Activated T-helper 2 cell treated with anti-CD3 and anti-CD28 coated beads, Interferon-gamma antibody, Interleukin-2, Interleukin-4, amounts not matched to agents 10 μg/mL and 5 μg/mL and 100 μg/mL, durations not matched to agents 14 hours and 24 hours and 36 hours (primary cell): ENCODE measurements at places on chromosomes 6 and 20.

DNA sequence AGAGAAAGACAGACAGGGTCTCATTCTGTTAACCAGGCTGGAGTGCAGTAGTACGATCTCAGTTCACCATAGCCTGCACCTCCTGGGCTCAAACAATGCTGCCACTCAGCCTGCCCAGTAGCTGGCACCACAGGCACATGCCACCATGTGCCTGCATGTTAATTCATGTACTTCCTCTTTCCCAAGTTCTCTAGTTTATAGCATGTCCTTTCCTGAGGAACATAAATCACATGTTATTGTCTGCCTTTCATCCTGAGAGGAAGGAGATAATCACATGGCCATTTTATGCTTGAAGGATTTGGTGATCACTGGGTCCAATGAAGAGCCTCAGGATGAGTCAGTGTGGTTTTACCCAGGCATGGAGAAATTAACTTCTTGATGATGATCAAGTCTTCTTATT lies 47.9 kb downstream of the COL11A2 start:
- DNase-seq = no peak

- no peak for DNase-seq
Measured at GRCh38 chr6:35088281-35089215, 52.6 kb downstream of the TCP11 start.

DNA sequence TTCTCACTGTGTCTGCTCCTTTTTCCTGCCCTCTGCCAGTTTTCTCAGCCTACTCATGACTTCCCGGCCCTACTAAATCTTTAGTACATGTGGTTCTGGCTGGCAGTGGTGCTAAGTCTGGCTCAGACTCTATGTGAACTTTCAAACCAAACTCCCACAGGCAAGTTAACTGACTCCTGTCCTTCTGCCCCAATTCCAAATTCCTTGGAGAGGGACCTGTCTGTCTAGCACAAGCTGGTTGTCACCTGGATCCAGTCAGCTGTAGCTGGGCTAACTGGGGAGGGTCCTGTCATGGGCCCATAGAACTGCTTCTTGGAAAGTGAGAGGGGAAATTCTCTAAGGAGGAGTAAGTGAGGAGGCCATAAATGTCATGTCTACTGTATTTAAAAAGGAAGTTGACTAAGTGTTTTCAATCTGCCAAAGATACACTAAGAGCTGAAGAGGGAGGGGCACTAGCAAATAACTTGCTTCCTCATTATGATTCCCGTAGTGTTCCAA lies 240.1 kb downstream of the KCNQ5 start:
- no peak for DNase-seq

DNA sequence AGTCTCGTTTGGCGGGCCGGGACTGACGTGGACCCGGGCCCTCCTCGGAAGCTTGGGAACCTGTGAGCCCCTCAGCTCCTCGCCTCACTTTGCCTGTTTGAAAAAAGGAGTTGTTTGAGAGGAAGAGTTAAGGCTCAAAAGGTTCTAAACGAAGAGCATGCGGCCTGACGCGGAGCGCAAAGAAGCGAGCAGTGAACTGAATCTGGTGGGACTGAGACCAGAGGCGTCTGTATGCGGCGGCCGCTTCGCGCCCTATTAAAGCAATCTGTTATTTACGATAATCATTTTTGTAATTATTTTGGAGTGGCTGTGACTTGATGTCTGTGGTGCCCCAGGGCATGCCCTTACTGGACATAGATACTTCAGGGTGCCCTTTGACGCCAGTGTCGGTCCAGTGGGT lies 3.3 kb upstream of the TFAP2C start:
- DNase-seq = no peak

DNA sequence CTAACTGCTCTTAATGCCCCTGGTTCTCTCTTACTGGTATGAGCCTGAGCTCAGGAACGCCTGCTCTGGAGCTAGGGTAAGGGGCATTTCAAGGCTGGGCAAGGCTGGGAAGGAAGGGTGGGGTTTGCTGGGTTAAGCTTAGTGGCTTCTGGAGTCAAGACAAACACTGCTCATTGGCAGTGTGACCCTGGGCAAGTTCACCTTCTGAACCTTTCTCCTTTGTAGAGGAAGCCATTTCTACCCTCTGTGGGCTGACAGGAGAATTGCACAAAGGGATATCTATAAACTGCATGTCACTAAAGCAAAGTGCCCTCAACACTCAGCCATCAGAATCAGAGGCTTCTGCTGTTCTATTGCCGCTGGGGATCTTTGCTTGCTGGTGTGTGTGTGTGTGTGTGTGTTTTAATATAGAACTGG lies 20.3 kb upstream of the LRRN4 start:
- no peak for DNase-seq

DNA sequence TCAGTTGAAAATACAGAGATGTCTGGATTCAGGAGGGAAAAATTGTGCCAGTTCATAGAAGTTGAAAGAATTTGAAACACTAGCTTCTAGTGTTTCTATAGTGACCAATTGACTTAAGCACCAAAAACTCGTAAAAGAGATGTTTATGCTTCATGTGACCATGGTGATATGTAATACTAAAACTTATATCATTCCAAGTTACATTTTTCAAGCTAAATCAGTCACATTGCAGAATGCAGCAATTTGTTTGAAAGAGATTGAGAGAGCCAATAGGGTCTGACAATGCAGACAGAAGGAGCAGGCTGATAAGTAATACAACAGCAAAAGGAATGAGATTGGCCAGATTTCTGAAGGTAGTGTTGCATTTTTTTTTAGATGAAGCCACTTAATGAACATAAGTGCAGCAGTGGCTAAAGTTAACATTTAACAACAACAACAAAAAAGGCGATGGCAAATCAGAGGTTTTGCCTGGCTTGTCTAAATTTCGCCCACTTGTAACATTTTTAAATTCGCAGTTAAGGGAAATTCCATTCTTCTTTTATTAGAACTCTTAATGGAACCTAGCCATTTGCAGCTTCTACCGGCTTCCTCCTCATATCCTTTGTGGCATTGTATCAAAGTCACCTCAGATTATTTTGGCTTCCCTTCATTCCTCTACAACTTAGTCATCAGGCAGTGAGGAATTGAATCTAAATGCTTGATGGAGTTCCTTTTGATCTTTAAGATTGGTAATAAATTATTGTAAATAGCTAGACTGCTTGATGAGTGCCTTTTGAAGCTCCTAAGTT lies 484.0 kb upstream of the SOX4 start:
- DNase-seq = no peak

- no peak for DNase-seq
Measured at GRCh38 chr6:86936834-86937218, 502 bp upstream of the HTR1E start.

GRCh38 chr6:17879184-17879583 lies 108.3 kb downstream of the KIF13A start:
- no peak for DNase-seq

- no peak for DNase-seq
Measured at GRCh38 chr6:18154507-18155149, at the start of gene TPMT. TSS of gene TPMT (minus strand) at chr6:18155077. CDS start at chr6:18149127, 5,950 bp downstream.

- DNase-seq = no peak
Measured at GRCh38 chr20:50467718-50468356, 42.3 kb upstream of the PTPN1 start.

GRCh38 chr20:12040261-12040660 lies 122.6 kb downstream of the BTBD3 start:
- DNase-seq = no peak

GRCh38 chr6:72963946-72964345 lies 261.4 kb downstream of the KHDC1L start:
- no peak for DNase-seq

DNA sequence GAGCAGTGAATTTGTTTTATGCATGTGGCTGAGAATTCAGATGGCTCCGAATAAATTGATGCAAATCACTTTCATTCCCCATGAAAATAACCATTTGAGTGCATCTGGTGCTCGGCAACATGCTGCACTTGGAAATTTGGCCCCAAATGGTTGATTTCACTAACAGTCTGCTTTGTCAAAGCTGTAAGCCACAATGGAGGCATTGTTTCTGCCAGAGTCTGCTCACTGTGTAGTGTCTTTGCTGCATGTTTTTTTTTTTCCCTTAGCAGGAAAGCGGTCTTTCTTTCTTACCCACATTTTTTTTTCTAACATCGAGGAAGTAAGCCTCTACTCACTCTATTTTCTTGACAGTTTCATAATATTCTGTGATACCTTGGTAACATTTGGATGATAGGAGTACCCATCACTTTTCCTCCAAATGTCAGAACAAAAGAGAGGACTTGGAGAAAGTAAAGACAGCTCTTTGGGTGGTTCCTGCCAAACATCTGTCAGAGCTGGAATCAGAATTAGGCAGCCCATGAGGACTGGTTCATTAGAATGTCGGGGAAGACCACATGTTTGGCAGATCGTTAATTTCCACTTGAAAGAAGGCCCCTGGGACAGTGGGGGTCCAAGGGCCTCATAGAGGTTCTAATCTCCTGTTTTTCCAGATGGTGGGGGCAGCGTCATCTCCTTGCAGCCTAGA lies 149.5 kb downstream of the DOK5 start:
- DNase-seq = no peak

DNA sequence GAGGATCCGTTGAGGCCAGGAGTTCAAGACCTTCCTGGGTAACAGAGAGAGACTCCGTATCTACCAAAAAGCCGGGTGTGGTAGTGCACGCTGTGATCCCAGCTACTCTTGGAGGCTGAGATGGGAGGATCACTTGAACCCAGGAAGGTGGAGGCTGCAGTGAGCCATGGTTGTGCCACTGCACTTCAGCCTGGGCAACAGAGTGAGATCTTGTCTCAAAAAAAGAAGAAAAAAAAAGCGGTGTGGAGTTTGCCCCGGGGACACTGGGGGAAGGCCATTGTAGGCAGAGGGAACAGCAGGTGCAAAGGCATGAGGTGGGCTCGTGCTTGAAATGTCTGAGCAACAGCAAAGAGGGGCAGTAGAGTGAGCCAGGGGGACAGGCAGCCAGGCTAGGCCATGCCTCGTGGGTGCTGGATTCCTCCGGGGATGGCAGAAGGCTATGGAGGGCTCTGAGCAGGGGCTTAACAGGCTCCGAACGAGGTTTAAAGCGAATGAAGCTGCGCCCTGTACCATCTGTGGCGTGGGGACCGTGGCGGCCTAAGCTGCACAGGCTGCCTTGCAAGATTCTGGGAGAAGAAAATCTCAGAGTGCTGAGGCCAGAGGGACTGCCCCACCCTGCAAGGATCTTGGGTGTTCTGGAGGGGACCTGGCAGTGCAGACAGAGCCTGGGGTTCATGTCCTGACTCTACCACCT lies 36.9 kb upstream of the NOL4L start:
- no peak for DNase-seq

GRCh38 chr6:155088856-155089255 lies 93.7 kb downstream of the TIAM2 start:
- DNase-seq = no peak

DNA sequence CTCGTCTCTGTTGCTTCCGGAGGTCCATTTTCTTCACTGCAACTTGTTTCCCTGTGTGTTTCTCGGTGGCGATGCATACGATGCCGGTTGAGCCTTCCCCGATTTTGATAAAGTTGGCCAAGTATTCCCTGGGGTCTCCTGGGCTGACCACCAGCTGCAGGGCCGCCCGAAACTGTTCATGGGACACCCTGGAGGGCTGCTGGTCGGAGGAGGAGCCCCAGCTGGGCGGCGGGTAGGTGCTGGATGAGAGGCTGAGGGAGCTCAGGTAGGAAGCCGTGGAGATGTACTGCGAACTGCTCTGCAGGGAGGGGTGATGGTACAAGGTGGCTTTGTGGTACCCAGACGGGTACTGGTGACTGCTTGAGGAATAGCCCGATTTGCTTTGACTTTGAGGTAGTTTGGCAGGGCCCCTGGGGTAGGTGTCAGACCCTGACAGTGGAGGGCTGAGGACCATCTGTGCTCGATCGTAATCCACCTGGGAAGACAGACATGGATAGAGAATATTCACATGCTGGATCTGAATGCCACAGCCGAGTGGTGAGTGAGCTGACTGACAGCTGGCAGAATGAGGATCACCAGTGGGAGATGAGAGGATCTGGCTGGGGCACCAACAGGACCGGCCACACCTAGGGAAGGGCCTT lies 51.6 kb downstream of the LAMP5 start:
- DNase-seq = no peak

GRCh38 chr6:11416936-11417576 lies 120.5 kb upstream of the TMEM170B start:
- no peak for DNase-seq

GRCh38 chr20:33882481-33882880 lies 71.3 kb downstream of the CHMP4B start:
- DNase-seq = no peak

GRCh38 chr6:158361068-158361467 lies 48.8 kb downstream of the TULP4 start:
- no peak for DNase-seq

- no peak for DNase-seq
Measured at GRCh38 chr20:62875419-62876361, 14.1 kb upstream of the TCFL5 start.

DNA sequence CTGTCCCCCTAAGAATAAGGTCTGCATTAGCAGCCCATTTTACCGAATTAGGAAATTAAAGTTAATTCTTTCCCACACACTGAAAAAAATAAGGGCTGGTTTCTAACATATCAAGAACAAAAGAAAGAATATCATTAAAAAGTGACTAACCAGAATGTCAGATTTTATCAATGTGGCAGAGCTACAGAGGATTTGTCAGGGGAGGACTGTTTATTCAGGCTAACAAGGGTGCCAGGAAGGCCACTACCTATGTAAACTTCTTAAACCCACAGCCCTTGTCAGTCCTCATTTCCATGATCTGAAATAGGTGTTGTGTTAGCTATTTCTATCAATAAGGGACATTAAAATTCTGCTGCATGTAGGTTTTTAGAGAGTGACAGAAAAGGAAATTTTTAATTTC lies 76.4 kb downstream of the BACH2 start:
- DNase-seq = no peak

DNA sequence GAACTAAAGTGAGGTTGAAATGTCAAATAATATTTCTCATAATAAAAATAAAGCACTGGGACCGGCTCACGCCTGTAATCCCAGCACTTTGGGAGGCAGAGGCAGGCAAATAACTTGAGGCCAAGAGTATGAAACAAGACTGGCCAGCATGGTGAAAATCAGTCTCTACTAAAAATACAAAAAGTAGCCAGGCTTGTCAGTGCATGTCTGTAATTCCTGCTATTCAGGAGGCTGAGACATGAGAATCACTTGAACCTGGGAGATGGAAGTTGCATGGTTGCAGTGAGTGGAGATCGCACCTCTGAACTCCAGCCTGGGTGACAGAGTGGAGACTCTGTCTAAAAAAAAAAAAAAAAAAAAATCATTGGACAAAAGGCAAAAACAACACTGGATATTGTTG lies 38.4 kb upstream of the RSPO3 start:
- no peak for DNase-seq

- no peak for DNase-seq
Measured at GRCh38 chr6:143179901-143180612, 119.4 kb downstream of the AIG1 start.

- DNase-seq = no peak
Measured at GRCh38 chr20:63860325-63861051, 810 bp upstream of the ABHD16B start.
